ENCODE measurements at places on chromosomes 1 and 21.

DNA sequence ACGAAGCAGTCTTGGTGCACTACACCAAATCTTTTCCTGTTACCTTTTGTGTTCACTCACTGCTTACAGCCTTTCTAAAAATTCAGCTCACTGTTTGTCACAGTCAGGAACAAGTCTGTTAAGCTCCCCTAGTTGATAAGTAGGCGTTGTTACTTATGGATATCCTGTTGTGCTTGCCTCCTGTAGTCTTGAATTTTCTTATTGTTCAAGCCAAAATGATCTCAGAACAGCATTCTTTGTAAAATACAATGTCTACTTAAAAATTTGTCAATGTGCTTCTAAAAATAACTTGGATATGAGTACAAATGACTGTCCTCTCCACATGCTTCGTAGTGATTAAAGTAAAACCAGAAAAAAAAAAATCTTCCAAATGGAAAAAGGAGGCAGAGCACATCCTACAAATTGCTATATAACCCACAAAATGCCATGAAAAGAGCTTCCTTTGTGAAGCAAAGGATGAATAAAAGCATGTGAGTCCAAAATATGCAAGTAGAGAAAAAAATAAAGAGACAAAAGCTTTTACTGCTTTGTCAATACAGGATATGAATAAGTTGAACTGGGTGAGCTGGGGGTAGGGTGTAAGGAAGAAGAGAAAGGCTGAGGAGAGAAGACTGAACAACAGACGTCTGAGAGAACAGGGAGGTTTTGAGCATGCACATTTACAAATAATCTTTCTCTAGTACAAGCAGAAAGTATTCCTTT, 228.9 kb upstream of the ADGRL4 start:
- no peak for DNase-seq

GRCh38 chr1:155186794-155187455, 13.3 kb downstream of the TRIM46 start:
- DNase-seq = no peak

GRCh38 chr1:69982992-69983391, 222.4 kb downstream of the LRRC40 start:
- DNase-seq = no peak

DNA sequence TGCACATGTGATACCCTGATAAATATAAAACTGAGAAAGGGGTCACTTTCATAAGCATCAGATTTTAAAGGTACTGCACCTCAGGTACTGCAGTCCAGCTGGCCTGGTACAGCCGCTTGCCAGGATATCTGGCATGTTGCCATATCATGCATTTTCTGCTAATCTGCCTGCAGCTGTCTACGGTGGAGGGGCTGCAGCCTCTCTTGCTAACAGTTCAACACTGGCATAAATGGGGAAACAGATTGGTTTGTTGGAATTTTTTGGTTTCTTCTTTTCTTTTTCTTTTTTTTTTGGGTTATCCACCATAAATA, 71.5 kb downstream of the MIS18A start:
- no peak for DNase-seq

Measured in stimulated activated CD8-positive, alpha-beta memory T cell treated with anti-CD3 and anti-CD28 coated beads, Interleukin-4, amount 100 ng/mL, for 48 hours (primary cell).